Psoas muscle (tissue), 8 donors: ENCODE measurements at places on chromosomes 6 and 20. TPM values are rescaled to one million over a fixed set of nuclear protein-coding genes. Genes with fewer than 3 reads are reported as not detected.

GRCh38 chr6:24621626-24622289, 24.2 kb downstream of the KIAA0319 start:
- H3K4me1 ChIP-seq = no peaks in the 10 kb centered on the region
- no peaks in the 10 kb centered on the region for H3K27me3 ChIP-seq
- DNase-seq = no peak
- no peaks in the 10 kb centered on the region for H3K36me3 ChIP-seq

GRCh38 chr6:88982720-88983119, 19.3 kb upstream of the RNGTT start:
- no peaks in the 10 kb centered on the region for H3K36me3 ChIP-seq
- peak overlapping the region; percentile 62 for H3K27ac ChIP-seq

DNA sequence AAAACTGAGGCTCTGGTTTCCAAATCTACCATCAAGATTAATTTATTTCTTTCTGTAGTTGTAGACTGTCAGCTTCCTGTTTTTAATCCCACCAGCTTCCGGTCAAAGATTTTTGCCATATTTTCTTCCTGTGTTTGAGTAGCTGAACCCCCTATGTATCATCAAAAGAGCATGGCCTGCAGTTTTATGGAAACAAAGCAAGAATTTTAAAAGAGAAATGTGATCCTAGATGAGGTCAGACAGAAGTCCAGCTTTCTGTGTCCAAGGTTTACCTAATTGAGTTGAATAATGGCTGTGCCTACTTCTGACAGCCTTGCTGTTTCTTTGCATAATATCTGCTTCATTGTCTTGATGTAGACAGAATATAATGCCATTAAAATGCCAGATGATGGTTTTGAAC, 163.7 kb downstream of the CARMIL1 start:
- no peaks in the 10 kb centered on the region for H3K4me1 ChIP-seq
- no peaks in the 10 kb centered on the region for H3K27me3 ChIP-seq
- no peak overlapping the region for H3K4me3 ChIP-seq

- no peak overlapping the region for H3K4me3 ChIP-seq
- DNase-seq = no peak
- no peaks in the 10 kb centered on the region for H3K27me3 ChIP-seq
- H3K27ac ChIP-seq = no peak overlapping the region
- peaks cover 21% of the 10 kb centered on the region for H3K4me1 ChIP-seq
These were observed 80.1 kb upstream of the ARMC2 start for GRCh38 chr6:108768166-108768555.

DNA sequence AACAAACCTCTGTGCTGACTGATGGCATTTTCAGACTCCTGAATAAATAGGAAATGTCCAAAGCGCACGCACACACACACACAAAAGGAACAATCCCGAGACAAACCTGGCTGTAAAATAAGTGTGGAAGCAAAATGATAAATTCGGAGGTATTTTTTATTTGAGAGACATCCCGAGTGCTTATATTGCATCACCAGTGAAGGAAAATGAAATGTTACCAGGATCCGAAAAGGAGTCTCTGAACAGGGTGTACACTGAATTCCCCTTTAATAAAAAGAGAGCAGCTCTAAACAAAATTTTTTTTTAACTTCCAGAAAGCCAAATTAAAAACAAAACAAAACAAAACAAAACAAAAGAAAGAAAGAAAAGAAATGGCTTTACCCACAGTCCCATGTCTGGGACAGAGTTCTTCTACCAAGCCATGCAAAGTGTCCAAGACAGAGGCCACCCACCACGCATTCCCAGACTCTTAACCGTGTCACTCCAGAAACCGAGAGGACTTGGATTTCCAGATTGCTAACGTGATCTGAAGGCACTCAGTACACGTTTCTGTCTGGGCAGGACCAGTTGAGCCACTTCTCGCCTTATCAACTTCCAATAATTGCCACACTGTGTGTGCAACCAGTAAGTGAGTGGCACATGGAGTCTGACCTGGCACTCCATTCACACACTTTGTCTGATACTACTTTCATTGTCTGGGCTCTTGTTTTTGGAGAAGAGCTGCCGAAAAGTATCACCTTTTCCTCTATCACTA, 817 bp downstream of the ME1 start:
- H3K27me3 ChIP-seq = no peaks in the 10 kb centered on the region
- H3K36me3 ChIP-seq = no peaks in the 10 kb centered on the region

- H3K4me1 ChIP-seq = no peaks in the 10 kb centered on the region
- DNase-seq = no peak
- H3K27ac ChIP-seq = no peak overlapping the region
- H3K36me3 ChIP-seq = no peaks in the 10 kb centered on the region
These were observed 16.4 kb upstream of the COL12A1 start for GRCh38 chr6:75222261-75222660.

- DNase-seq = no peak
- peaks cover 59% of the 10 kb centered on the region for H3K4me1 ChIP-seq
- H3K27ac ChIP-seq = no peak overlapping the region
- H3K36me3 ChIP-seq = no peaks in the 10 kb centered on the region
- no peak overlapping the region for H3K4me3 ChIP-seq
- H3K27me3 ChIP-seq = no peaks in the 10 kb centered on the region
These were observed 8.6 kb downstream of the TOP1 start for GRCh38 chr20:41037179-41037578.

- no peak for DNase-seq
- peaks cover 2% of the 10 kb centered on the region for H3K27me3 ChIP-seq
- H3K4me1 ChIP-seq = no peaks in the 10 kb centered on the region
- no peak overlapping the region for H3K27ac ChIP-seq
- H3K36me3 ChIP-seq = no peaks in the 10 kb centered on the region
- H3K4me3 ChIP-seq = no peak overlapping the region
These were observed 210.9 kb upstream of the GGTLC1 start for GRCh38 chr20:24199501-24199900.

DNA sequence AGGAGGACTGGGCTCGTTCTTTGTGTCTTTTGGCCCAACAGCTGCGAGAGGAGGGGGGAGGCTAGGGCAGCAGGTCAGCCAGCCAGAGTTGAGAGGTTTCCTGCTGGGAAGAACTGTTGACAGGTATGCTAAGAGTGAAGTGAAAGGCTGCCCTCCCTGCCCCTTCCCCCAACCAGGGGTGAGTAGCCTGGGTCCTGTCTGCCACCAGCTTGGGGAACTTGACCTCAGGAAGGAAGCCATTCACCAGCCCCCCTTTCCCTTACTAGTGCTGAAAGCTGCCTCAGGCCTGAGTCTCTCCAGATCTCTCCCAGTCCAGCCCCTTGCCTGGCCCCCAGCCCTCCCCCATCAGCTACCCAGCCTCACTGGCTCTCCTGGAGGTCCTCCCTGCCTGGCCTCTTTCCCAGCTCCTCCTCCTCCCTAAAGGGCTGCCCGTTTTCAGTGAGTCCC, 20.7 kb upstream of the ZNF76 start:
- H3K27me3 ChIP-seq = no peaks in the 10 kb centered on the region
- no peak overlapping the region for H3K4me3 ChIP-seq
- H3K36me3 ChIP-seq = no peaks in the 10 kb centered on the region
- H3K4me1 ChIP-seq = no peaks in the 10 kb centered on the region
- no peak for DNase-seq
- H3K27ac ChIP-seq = no peak overlapping the region

GRCh38 chr6:36700831-36701230, 3.2 kb downstream of the RAB44 start:
- H3K4me3 ChIP-seq = no peak overlapping the region
- no peak overlapping the region for H3K27ac ChIP-seq
- H3K36me3 ChIP-seq = no peaks in the 10 kb centered on the region
- no peaks in the 10 kb centered on the region for H3K4me1 ChIP-seq
- no peaks in the 10 kb centered on the region for H3K27me3 ChIP-seq

DNA sequence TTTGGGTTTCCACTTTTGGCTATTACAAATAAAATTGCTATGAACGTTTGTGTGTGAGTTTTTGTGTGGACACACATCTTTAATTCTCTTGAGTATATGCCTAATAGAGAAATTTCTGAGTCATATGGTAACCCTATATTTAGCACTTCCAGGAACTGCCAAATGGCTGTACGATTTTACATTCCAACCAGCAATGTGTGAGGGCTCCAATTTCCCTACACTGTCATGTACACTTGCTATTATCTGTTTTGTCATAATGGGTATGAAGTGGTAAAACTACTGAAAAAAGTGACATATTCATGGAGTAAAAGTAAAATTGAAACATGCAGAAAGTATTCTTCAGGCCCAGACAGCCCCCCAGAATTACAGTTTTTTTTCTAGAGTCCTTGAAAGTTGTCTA, 59.6 kb upstream of the ESR1 start:
- H3K27ac ChIP-seq = no peak overlapping the region
- H3K36me3 ChIP-seq = no peaks in the 10 kb centered on the region
- H3K4me1 ChIP-seq = peaks cover 38% of the 10 kb centered on the region
- H3K27me3 ChIP-seq = no peaks in the 10 kb centered on the region
- peak overlapping the region; percentile 2 for H3K4me3 ChIP-seq
- DNase-seq = no peak

DNA sequence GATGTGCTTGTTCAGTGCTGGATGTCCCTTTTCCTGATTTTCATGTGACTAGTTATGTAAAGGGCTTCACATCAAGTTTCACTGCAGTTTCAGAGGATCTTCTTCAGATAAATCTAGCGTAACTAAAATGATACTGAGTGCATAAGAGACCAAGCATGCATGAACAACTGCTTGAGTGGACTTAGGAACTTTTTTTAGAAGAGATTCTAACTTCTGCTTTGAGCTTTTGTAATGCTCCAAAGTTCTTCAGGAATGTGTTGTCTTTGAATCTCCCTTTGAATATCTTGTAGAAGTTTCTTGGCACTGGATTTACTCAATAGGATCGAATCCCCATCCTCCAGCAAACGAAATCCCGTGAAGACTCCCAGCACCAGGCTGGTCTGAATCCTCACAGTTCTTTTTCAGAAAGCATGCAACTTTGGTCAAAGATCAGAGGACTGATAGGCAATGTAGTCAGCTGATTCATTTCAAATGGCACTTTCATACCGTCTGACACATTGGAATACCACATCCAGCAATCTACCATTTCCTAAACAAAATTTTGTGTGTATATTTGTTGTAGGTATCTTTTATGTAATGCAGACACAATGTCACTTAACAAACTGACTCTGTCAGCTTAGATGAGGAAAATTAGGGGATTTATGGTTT, 33.2 kb downstream of the ENPP1 start:
- H3K36me3 ChIP-seq = no peaks in the 10 kb centered on the region
- no peaks in the 10 kb centered on the region for H3K4me1 ChIP-seq
- no peak overlapping the region for H3K27ac ChIP-seq
- DNase-seq = no peak
- no peaks in the 10 kb centered on the region for H3K27me3 ChIP-seq
- no peak overlapping the region for H3K4me3 ChIP-seq

- H3K27ac ChIP-seq = peak within 1 kb of the TSS; percentile 47
- H3K4me3 ChIP-seq = peak within 1 kb of the TSS; percentile 68
- peak; percentile 97 for DNase-seq
- H3K4me1 ChIP-seq = peaks cover 25% of the 10 kb centered on the region
- no peaks in the 10 kb centered on the region for H3K27me3 ChIP-seq
These were observed at the start of gene COL12A1 for GRCh38 chr6:75205776-75206575. COL12A1 (minus strand) TSS chr6:75206053; CDS start chr6:75202792, 3,261 bp downstream.

DNA sequence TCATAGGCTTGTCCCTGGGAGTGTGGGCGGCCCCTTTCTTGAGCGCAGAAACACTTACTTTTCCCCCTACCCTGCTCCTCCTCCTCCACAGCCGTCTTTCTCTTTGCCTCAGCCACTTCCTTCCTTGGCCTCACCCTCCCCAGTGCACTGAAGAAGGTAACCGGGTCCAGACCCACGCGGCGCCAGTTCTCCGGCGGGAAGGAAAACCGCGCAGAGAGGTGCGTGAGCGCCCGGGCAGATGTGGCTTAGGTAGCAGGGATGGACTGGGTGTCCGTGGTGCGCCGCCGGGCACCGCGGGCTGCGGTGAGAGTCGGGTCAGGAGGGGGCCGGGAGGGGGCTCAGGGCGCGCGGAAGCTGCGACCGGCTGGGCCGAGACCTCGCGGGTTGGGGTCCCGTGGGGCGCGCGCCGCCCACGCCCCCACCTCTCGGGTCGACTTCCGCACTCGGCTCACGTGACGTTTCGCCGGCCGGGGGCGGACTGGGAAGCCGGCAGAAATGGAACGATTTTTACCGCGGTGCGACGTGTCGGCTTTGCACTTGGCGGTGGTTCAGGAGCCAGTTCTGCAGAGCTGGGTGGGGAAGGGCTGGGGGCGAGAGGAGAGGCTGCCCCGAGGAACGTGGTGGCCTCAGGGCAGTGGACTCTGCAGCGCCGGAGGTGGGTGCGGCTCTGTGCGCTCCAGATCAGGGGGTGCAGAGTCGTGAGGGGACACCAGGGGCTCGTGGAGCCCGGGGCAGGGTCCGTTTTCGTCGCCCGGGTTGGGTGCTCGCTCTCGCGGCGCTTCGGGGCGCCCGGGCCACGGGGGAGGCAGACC, at the start of gene ABRACL:
TSS of gene ABRACL (plus strand) at position 88 of the 812 bp plus-strand sequence. CDS start 5,416 bp downstream, outside the sequence.
- peak within 1 kb of the TSS; percentile 46 for H3K27ac ChIP-seq
- H3K4me1 ChIP-seq = peaks cover 3% of the 10 kb centered on the region
- DNase-seq = peak; percentile 56

GRCh38 chr6:47967843-47968242, 143.2 kb downstream of the PTCHD4 start:
- H3K27ac ChIP-seq = no peak overlapping the region
- DNase-seq = no peak
- no peaks in the 10 kb centered on the region for H3K36me3 ChIP-seq
- no peaks in the 10 kb centered on the region for H3K4me1 ChIP-seq
- H3K4me3 ChIP-seq = no peak overlapping the region

DNA sequence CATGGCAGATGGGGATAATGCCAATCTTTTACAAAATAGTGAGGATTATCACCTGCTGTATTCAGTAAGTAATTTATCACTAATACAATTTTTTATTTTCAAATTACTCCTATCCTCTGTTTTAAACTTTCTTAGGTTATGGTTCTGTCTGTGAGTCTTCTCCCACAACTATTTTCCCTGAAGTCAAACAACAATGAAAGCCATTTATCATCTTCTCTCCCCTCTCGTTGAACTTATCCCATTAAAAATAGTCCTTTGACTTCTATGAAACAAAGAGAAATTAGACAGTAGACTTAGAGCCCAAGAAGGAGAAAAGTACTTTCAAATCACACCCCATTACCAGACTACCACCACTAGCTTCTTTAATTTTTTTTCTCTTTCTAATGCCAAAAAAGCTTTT, 147.7 kb downstream of the SIM1 start:
- no peaks in the 10 kb centered on the region for H3K36me3 ChIP-seq
- no peak overlapping the region for H3K4me3 ChIP-seq
- DNase-seq = no peak
- no peak overlapping the region for H3K27ac ChIP-seq
- H3K27me3 ChIP-seq = no peaks in the 10 kb centered on the region

- no peaks in the 10 kb centered on the region for H3K36me3 ChIP-seq
- no peak for DNase-seq
- H3K27ac ChIP-seq = no peak overlapping the region
- H3K4me3 ChIP-seq = peak overlapping the region; percentile 52
- no peaks in the 10 kb centered on the region for H3K4me1 ChIP-seq
These were observed 155.0 kb upstream of the SUPT3H start for GRCh38 chr6:45532721-45533210.

GRCh38 chr6:109826551-109826950, 135.5 kb downstream of the FIG4 start:
- no peak overlapping the region for H3K27ac ChIP-seq
- no peaks in the 10 kb centered on the region for H3K36me3 ChIP-seq
- H3K27me3 ChIP-seq = no peaks in the 10 kb centered on the region
- no peak for DNase-seq
- H3K4me1 ChIP-seq = no peaks in the 10 kb centered on the region

- peak overlapping the region; percentile 89 for H3K4me3 ChIP-seq
- no peaks in the 10 kb centered on the region for H3K36me3 ChIP-seq
- peak overlapping the region; percentile 82 for H3K27ac ChIP-seq
These were observed 2.1 kb downstream of the DAAM2 start for GRCh38 chr6:39794231-39794630.

The PTK6 gene
- not detected for total RNA-seq

The CST4 gene
- not detected for total RNA-seq

The CDH4 gene
- total RNA-seq = 1.0 TPM

The ANGPT4 gene
- total RNA-seq = not detected

The OPRL1 gene
- 0.17 TPM for total RNA-seq

The GPLD1 gene
- total RNA-seq = 0.38 TPM

The SLC12A5 gene
- not detected for total RNA-seq

The C20orf141 gene
- total RNA-seq = not detected
